ENCODE measurements at places on chromosomes 6 and 20.

DNA sequence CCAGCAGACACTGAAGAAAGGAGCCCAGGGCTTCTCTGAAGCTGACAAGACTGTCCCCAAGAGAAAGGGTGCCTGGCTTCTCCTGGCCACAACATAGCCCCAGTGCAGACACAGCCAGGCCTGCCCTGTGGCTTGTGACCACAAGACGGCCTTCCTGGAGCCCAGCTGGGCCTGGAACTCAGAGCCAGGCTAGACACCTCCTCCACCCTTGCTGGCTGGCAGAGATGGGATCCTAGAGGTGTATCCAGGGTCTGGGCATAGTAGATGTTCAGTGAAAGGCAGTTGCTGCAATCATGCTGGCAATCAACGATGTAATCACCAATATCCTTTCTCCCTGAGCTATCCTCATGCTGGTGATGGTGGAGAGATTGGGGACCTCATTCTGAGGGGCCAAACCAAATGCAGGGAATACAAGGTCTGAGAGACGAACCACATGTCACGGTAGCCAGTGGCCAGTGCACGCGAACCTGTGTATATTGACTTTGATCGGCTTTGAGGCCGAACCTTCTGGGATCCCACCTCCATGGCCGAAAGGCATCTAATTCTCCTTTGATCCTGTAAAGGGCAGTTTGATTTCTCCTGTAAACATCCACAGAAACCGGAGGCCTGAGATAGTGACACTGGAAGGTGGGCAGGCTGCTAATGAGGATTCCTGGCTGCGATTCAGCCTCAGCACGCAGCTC lies 115.2 kb downstream of the PSMB1 start:
- no peak for DNase-seq

DNA sequence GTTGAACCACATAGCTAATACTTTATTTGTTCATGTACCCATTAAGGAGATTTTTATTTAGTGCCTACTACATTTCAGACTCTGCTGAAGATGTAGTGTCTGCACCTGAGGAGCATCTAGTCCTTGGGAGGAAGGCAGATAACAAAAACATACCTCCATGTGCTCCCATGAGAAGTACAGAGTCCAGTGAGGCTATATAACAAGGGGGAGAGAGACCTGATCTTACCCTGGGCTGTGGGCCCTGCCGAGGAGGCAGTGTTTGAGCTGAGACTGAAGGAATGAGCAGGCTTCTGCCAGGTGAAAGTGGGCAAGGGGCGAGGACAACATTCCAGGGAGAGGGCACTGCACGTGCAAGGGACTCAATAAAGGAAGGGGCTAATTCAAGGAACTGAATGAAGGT lies 12.1 kb downstream of the MANBAL start:
- no peak for DNase-seq

GRCh38 chr6:125832391-125833117 lies 41.8 kb downstream of the NCOA7 start:
- DNase-seq = no peak

- no peak for DNase-seq
Observed at GRCh38 chr6:142713959-142714358, 231.0 kb downstream of the HIVEP2 start.

- no peak for DNase-seq
Observed at GRCh38 chr6:42336431-42336830, 115.3 kb downstream of the TRERF1 start.

GRCh38 chr20:41664584-41664983 lies 46.4 kb upstream of the CHD6 start:
- DNase-seq = no peak

GRCh38 chr20:24769878-24770627 lies 179.0 kb upstream of the CST7 start:
- no peak for DNase-seq

DNA sequence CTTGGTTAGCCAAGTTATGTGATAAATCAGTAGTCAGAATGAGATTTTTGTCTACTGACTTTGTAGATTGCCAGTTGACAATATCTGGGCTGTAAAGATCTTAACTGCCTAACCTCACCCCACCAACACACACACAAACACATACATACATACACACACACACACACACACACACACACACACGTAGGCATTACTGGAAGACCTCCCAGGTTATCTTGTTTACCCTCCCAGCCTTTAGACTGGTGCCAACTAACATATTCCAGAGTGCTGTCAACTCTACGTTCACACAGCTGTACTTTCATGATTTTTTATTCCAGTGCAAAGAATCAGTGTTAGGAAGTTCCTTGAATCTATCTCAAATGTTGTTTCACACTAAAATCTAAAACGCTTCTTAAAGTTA lies 38.9 kb downstream of the BMP5 start:
- DNase-seq = no peak

DNA sequence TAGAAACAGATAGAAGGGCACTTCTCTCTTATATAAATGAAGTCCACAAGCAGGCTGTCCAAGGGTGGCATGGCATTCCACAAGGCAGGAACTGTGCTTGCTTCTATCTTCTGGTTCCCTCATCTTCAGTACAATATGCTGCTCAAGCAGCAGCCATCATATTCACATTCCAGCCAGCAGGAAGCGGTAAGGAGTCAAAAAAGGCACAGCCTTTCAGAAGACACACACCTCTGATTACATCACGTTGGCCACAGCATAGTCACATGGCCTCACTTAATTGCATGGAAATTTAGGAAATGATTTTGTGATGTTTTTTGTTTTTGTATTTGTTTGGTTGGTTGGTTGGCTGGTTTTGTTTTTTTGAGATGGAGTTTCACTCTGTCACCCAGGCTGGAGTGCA lies 19.0 kb downstream of the REM1 start:
- no peak for DNase-seq

DNA sequence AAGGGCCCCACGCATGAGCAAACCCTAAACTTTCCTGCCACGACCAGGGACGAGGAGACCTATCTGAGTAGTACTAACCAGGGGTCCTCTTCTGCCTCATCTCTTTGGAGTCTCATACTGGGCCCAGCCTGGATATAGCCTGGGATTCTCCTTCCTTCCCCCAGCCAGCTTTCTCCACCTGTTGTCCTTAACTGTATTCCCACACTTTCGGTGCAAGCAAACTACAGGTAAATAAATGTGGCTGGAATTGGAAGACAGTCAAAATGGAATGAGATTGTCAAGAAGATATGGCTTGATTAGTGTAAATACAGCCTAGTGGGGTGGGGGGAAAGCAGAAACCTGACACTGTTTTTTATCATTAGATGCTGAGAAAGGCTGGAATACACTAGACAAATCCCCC lies 23.5 kb upstream of the LY86 start:
- no peak for DNase-seq

DNA sequence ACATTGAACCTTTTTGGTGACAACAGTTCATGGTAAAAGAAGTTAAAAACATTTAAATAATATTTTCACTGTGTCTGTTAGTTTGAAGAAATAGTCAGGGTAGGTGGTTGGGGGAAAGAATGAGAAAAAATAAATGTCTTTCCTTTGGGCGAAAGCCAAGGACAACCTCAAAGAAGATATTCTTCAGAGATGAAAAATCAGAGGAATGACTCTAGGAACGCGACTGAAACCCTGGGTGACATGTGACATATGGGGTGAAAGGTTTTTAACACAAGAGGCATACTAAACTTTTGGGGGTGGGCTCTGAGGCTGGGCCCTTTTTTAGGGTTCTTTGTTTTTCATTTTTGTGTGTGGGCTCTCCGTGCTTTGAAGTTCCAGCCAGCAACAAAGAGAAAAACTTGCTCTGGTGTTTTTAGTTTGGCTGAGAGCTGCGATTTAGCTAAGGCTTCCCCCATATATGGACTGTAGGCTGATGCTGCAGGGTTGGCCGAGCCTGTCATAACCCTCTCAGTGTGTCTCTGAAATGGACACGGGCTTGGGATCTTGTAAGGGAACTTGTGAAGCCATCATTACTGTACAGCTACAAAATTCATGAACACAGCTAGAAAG lies 610.1 kb upstream of the ARID1B start:
- DNase-seq = no peak

- no peak for DNase-seq
Observed at GRCh38 chr20:57503035-57503658, 21.8 kb downstream of the CTCFL start.

- no peak for DNase-seq
Observed at GRCh38 chr6:116102873-116103272, 2.2 kb downstream of the NT5DC1 start.

DNA sequence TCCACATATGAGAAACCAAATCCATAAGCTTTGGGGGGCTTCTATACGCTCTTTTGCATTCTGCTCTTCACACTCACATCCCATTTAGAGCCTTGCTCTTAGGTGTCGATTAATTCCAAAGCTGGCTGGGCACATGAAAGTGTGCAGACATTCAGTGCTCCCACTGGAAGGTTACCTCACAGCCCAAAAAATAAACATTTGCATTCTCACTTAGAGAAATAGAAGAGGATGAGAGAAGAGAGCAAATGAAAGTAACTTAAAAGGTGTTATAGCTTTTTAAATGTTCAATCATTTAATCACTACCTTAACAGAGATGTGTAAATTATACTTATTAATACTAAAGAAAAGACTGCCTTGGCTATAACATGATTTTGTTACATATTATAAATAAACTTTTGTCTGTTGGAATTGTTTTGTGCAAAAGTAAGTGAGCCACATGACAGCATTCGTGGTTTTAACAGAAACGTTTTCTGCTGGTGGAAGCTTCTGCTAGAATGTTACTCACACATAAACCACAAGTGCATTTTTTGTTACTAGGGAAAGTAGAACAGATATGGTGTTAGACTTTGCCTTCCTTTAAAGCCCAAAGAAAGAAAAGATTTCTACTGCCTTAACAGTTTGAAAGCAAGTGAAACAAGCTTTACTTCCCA lies 116.7 kb downstream of the SIM1 start:
- DNase-seq = no peak

- no peak for DNase-seq
Observed at GRCh38 chr6:10720265-10720959, 2.5 kb upstream of the TMEM14C start.

DNA sequence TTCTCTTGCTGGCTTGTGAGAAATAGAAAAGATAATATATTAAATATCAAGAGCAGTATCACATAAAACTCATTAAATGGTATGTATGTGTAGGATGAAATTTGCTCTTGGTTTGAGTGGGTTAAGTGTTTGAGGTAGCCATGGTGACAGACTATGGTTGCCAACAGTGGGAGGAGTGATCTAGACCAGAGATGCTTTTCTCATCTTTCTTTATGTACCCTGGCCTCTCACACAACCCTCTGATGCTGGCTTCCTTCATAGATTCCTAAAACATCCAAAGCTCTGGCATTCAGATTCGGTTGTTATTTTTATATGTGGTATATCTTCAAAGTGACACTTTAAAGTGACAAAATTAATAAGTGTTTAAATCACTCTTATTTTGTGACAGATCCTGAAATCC lies 9.0 kb upstream of the MLIP start:
- DNase-seq = no peak

- no peak for DNase-seq
Observed at GRCh38 chr6:89597988-89598387, 40.6 kb downstream of the LYRM2 start.

DNA sequence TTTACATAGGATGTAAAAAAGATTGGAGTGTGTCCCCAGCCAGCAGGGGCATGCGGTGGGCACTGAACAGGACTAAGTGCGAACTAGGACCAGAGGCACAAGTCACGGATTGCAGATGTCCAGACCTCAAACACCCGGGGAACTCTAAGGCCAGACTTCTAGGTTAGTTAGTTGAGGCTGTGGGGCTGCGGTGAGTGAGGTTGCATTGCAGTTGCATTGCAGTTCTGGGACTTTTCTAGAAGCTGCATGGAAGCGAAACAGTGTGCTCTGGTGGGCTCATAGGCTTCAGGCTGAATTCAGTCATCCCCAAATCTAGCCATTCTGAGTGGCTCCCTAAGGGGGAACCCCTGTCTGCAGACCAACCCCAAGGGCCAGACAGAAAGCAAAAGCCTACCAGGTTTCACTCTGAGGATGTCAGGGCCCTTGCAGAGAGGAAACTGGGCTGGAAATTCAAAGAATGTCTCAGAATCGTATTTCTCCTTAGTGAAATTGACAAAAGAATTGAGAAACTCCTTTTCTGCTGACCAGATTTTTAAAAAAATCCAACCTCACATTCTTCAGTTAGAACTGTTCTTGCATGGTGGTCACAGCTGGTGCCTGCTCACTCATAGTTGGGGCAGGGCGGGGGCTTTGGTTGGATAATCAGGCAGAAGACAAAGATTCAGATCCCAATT lies 182.8 kb downstream of the ZDHHC14 start:
- DNase-seq = no peak

GRCh38 chr6:129681913-129682205 lies 28.1 kb downstream of the ARHGAP18 start:
- no peak for DNase-seq

DNA sequence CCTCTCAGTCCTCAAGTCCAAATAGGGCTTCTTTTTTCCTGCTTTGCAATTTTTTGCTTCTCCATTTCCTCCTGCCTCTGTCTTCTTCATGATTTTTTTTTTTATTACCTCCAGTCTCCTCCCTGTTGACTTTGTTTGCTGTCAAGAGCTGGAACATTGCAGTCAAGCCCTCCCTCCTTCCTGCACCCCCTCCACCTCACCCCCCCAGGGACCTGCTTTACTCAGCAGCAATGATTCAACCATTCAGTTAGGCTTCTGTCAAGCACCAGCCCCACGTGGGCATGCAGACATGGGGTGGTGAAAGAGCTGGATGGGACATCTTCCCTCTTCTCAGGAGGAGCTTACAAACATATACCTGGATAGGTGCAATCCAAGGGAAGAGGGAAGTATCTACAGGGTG lies 142.4 kb downstream of the LRFN2 start:
- no peak for DNase-seq

DNA sequence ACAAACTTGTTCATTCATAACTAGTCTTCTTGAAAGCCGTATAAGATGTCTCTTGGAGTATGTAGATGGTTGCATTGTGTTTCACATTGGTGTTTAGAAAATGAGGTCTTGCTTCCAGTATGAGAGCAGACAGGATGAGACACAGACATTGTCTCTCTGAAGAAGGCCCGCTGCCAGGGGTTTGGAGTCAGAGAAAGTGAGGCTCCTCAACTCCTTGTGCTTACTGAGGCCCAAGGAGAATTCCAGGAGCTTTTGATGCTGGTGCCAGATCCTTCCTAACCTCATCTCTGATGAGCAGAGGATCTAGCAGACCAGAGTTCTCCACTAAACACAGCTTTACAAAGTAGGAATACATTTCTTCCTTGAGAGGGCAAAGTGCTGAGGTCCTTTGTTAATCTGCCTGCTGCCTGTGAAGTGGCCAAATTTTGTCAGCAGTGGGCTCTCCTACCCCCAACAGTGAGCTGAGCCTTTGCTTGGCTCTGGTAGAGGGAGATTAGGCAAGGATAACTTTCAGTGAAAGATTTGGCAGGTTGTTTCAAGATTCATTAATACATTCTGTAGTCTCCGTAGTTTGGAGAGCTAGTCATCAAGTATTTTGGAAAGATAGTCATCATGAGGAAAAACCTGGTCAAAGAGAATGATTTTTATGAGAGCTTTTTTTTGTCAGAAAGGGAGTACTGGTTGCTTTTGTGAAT lies 9.7 kb downstream of the MAPRE1 start:
- DNase-seq = no peak

Measured in SIG-M5 (cell line).